ENCODE measurements at places on chromosomes 2 and 18. TPM values are rescaled to one million over a fixed set of nuclear protein-coding genes. Genes with fewer than 3 reads are reported as not detected.

Gene ATP5F1A
- 357 TPM for total RNA-seq

Gene ICA1L
- total RNA-seq, result 5.1 TPM

Gene NAT8
- total RNA-seq, result not detected

Gene PLB1
- total RNA-seq, result not detected

Gene ERBB4
- not detected for total RNA-seq

Gene BCL2
- total RNA-seq, result 3.4 TPM

Gene TMEM198
- 6.4 TPM for total RNA-seq

Gene FSHR
- not detected for total RNA-seq

Gene CDH2
- total RNA-seq, result 12.4 TPM

Gene KLHL41
- 1.00 TPM for total RNA-seq

Gene SLC9A4
- total RNA-seq, result not detected

Gene BAZ2B
- total RNA-seq, result 21.5 TPM

Gene RESP18
- not detected for total RNA-seq

Gene CNNM4
- 2.4 TPM for total RNA-seq

Gene CFC1
- not detected for total RNA-seq

Gene MEP1B
- total RNA-seq, result not detected

Gene TRAPPC8
- 16.8 TPM for total RNA-seq

Gene BIRC6
- 64.9 TPM for total RNA-seq

Gene HAUS1
- 32.2 TPM for total RNA-seq

Gene NXPH2
- 0.25 TPM for total RNA-seq
